Tibial nerve (tissue), 4 donors: ENCODE measurements at places on chromosomes 1 and 21. TPM values are rescaled to one million over a fixed set of nuclear protein-coding genes. Genes with fewer than 3 reads are reported as not detected.

GRCh38 chr1:84936116-84936810 lies 43.3 kb upstream of the LPAR3 start:
- no peak for DNase-seq

COL11A1 gene
- total RNA-seq: 14.1 TPM

SPEN gene
- 87.0 TPM for total RNA-seq

LRRIQ3 gene
- total RNA-seq: 0.90 TPM

- DNase-seq: no peak
Observed at GRCh38 chr1:7149080-7149838, 364.0 kb downstream of the CAMTA1 start.

- DNase-seq: no peak
Observed at GRCh38 chr1:53574621-53575020, 115.4 kb downstream of the DMRTB1 start.

DNA sequence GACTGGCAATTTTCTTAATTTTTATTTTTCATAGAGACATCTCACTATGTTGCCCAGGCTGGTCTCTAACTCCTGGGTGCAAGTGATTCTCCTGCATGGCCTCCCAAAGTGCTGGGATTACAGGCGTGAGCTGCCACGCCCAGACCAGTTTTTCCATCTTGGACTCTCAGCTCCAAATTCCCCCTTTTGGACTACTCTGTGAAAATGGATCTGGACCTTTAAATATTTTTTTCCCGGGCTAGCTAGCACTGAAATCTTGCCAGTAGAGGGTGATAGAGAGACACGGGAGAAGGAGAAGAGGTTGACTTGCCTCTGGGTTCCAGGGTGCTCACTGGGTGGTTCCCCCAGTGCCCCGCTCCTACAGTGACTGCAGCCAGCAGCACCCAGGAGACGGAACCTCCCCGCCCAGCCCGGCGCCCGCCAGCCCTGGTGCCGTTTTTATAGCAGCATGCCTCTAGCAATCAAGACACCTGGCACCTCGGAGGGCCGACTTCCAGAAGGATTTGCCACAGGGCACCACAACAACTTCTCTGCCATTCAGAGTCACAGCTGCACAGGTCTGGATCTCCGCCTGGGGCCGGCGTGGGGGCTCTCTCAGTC lies 34.7 kb upstream of the SCCPDH start:
- no peak for DNase-seq

GRCh38 chr1:70767377-70767776 lies 280.2 kb downstream of the PTGER3 start:
- no peak for DNase-seq
